ENCODE measurements at places on chromosomes 2 and 18.
A peak's percentile ranks its signal among the peaks of the same experiment; 100 is the strongest.

DNA sequence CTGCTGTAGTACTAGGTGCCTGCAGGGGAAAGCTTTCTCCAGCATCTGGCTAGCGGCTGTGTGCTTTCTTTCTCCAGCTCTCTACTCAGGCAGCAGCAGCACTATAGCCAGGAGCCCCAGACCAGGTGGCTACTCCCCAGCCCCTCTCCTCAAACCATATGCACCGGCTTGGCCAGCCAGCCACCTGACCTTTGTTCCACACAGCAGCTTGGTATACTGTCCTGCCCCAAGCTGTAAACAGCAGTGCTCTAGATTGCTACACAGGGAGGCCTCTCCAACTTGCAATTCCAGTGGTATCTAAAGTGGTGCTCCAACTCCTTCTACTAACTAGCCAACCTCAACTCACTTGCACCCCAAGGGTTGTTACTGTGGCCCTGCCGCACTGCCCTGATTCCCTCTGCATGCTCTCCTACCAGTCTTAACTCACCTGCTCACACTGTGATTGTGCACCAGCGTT lies 19.6 kb downstream of the LDAH start:
- DNase-seq, result no peak

- DNase-seq, result no peak
Measured at GRCh38 chr18:43148231-43148630, 32.7 kb upstream of the RIT2 start.

GRCh38 chr2:234587341-234588053 lies 90.6 kb upstream of the ARL4C start:
- DNase-seq, result no peak

DNA sequence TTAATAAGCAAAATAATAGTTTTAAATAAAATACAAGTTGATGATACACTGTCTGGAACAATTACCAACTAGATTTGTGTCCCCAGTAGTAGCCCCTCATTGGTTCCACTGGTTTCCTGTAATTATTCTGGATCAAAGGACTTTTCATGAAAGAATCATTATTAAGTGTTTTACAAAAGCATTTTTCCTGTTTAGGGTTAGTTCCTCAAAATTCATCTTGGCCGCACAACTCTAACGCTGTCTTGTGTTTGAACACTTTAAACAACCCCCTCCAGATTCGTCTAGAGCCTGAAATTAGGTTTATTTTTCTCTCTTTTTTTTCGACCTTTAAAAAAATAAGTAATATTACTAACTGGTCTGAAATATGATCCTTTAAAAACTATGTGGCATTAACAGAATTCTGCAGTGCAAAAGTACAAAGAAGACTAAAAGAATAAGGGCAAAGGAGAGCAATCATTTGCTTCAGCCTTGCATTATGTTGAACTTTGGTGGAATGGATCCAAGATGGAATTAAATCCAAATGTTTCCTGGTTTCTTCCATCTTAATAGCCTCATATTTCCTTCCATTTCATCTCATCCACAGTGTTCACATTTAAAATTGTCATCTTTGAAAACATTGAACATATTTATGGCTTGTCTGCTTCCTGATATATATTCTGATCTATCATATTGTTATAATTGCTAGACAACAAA lies 678.4 kb downstream of the IRS1 start:
- DNase-seq, result peak; percentile 54

GRCh38 chr2:174561283-174561971 lies 36.2 kb downstream of the WIPF1 start:
- no peak for DNase-seq

- no peak for DNase-seq
Measured at GRCh38 chr18:48367557-48367956, 41.6 kb downstream of the ZBTB7C start.

- DNase-seq, result no peak
Measured at GRCh38 chr2:202036601-202037037, 3.0 kb downstream of the FZD7 start.

- DNase-seq, result no peak
Measured at GRCh38 chr2:95158891-95159619, 593 bp downstream of the ZNF514 start.
